ENCODE measurements at places on chromosomes 12 and 14. TPM values are rescaled to one million over a fixed set of nuclear protein-coding genes. Genes with fewer than 3 reads are reported as not detected.

ALDH2 gene
- 47.1 TPM for total RNA-seq

WIF1 gene
- total RNA-seq = not detected

CD163L1 gene
- total RNA-seq = 5.8 TPM

HCAR2 gene
- total RNA-seq = not detected

SLC2A13 gene
- 5.3 TPM for total RNA-seq

TCP11L2 gene
- total RNA-seq = 22.2 TPM

ALX1 gene
- not detected for total RNA-seq

ZNF268 gene
- 26.3 TPM for total RNA-seq

DCN gene
- total RNA-seq = 47.1 TPM
